ENCODE measurements at places on chromosomes 7 and 10.

DNA sequence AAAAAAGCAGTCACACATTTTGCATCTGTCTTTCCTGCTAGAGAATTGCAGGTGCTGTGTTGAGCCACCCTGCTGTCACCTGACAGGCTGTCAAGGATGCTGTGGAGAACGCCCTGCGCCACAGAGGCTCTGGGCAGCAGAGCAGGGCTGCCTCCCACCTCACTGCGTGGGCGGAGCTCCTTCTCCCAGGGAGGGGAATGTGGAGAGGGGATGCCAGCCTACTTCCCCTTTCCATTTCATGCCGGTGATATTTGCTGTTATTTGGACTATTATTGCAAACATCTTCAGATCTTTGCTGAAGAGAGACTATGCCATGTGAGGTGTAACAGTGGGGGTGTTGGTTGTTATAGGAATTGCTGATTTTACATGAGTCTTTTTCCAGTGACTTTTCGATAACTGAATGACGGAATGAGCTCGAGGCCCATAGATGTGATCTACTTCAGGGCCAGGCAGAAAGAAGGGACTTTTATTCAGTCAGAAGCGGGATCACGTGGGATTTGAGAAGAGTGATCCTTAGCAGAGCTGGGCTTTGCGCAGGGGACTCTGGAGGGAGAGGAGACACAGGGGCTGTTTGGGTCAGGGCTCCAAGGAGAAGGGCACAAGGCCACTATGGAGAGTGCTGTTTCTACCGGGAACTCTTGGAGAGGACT lies 13.6 kb upstream of the PRKAG2 start:
- no peak for DNase-seq

GRCh38 chr10:100669616-100670015 lies 75.8 kb upstream of the PAX2 start:
- no peak for DNase-seq

- DNase-seq: no peak
Observed at GRCh38 chr10:48242171-48242904, 32.2 kb downstream of the FRMPD2 start.

DNA sequence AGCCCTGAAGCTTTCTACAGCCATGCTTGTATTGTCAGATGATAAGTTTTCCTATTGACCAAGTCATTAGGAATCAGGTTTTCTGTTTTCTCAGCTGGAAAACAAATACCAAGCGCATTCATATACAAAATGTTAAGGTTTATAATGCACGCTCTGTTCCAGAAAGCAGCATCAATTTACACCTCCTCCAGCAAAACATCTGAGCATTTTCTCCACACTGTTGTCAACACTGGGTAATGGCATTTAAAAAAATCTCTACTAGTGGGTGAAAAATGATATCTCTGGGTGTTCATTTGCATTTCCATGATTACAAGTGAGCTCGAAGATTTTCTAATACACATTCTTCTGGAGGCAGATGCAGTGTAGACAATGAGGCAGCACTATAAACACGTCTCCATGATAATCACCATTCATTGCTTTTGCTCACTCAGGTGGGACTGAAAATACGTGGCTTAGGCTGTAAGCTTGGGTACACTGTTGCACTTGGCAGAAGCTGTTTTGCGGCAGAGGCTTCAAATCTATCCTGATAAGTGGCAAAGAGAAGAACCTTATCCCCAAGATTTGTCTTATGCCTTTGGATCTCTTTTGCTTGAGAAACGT lies 114.8 kb upstream of the PLPP4 start:
- no peak for DNase-seq

DNA sequence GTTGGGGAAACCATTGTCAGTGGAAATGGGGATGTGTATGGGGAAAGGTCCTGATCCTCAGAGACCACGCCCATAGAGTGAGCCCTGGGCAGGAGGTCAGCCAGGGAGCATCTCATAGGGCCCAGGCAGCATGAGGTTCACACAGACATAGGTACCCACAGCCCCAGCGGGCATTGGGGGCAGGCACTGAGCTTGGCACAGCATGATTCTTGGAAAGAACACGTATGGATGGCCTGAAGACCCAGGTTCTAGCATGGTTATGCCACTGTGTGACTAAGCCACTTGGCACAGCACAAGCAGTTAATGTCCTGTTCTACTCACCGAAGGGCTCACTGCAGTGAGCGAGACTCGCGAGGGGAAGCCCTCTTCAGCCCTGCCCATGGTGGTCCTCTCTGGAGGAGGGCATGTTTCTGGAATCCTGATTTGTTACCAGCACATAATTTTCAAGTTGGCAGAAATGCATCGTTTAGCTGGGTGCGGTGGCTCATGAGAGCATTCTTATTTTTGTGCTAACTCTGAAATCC lies 125.2 kb downstream of the UBE2H start:
- DNase-seq: no peak

- peak; percentile 30 for DNase-seq
Observed at GRCh38 chr7:66013938-66014337, 31.9 kb upstream of the GUSB start.

DNA sequence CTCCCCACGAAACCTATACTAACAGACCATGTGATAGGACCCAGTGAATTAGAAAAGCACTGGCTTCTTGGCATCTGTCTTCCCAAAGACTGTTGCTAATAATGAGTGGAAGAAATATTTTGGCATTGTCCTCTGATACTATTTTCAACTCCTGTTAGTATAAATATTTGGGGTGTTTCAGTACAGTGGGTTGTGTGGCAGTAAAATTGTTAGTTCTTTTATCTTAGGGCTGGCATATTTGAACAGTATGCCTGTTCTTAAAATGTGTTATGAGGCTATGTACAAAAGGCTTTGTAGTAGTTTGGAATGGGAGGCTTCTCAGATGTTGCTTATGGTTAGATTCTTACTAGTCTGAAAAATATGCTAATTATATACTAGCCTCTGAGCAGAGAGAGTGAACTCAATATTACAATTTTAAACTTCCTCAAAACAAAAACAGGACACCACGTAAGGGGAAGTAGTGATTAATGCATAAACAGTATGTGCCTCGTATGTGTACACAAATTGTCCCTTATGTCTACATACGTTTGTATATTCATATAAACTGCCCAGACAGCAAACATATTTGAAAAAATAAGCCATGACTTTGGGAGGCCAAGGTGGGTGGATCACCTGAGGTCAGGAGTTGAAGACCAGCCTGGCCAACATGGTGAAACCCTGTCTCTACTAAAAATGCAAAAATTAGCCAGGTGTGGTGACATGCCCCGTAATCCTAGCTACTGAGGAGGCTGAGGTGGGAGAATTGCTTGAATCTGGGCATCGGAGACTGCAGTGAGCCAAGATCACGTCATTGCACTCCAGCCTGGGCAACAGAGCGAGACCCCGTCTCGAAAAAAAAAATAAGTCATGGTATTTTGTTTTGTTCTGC lies 115.4 kb downstream of the ARID5B start:
- no peak for DNase-seq

DNA sequence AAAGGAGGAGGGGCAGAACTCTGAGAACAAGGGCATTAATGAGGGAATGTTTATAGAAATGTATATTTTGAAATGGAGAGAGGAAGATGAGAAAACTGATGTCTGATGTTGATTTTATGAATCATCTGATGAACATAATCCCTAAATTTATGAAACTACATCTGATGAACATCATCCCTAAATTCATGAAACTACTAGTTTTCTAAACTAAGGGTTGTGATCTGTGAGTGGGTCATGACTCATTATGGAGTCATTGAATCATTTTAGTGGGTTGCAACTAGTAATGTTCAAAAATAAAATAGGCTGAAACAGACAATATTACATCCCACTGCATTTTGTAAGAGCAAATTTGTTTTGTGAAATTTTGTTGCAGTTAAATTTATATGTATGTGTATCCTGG lies 442.6 kb upstream of the TEX47 start:
- DNase-seq: no peak

- peak; percentile 28 for DNase-seq
Observed at GRCh38 chr7:13904007-13904406, 85.5 kb downstream of the ETV1 start.

DNA sequence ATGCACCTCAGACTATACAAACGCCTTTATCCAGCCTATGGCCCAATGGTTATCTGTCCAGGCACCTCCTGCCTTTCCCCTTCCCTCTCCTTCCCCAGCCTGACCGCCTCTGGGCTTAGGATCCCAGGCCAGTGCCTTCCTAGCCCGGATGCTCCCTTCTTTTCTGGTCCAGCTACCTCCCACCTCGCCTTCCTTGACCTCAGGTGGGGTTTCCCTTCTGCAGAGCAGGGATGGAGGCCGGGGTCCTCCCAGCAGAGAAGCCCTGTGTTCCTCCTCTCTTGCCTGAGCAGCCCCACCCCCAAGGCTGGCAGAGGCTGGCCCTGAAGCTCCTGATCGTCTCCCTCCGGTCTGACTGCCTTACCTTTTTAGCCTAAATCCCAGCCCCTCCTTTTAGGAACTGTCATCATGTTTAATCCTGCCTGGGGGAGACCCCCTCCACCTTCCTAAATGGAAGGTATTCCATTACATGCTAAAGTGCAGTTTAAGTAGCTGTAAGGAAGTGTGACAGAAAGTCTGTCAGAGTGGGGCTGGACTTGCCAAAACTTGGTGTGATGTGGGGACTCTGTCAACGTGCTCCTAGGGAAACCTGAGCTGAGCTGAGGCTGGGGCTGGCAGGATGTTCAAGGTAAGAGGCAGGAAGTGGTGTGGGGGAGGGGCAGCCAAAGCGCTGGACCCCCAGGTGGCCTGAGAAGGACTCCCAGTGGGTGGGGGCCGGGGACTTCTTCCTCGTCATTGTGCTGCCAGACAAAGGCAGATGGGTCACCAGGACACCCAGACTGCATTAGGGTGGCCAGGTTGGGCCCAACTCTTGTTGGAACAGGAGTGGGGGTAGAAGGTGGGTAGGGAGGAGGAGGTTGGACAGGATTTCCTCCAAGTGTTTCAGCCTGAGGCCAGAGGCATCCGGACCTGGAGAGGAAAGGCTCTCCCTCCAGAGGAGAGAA lies 39.5 kb downstream of the LBX1 start:
- DNase-seq: no peak

GRCh38 chr7:121957626-121958025 lies 84.7 kb downstream of the PTPRZ1 start:
- no peak for DNase-seq

DNA sequence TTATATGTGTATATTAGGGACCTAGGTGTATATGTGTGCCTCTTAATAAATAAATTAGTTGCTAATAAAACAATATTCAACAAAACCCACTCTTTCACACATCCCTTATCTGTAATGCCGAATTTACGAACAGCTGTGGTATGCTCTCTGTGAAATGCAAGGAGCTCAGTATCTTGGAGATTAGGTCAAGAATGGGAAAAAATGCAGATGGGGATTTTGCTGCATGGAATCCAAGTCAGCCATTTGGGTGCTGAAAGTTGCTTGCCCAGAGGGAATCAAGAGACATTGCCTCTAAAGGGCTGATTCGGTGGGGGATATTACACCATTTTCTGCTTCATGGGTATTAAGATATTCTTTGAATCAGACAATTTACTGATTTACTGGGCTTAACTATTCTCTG lies 93.5 kb downstream of the CREB5 start:
- DNase-seq: no peak

DNA sequence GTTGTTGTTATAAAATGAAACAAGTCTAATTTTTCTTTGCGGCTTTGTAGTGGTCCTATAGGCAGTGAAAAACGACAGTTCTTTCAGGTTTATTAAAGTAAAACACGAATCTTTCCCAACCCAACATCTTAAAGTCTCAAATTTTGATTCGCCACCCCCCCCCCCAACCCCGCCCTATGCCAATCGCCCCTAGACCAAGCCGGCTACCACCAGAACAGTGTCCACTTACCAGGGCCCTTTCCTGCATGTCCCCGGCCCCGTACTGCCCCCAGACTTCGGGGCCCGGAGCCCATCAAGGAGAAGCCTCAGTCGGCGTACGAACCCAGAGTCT lies 335 bp upstream of the CHCHD1 start:
- DNase-seq: no peak

- peak; percentile 60 for DNase-seq
Observed at GRCh38 chr10:15725603-15726002, 5.9 kb upstream of the ITGA8 start.

DNA sequence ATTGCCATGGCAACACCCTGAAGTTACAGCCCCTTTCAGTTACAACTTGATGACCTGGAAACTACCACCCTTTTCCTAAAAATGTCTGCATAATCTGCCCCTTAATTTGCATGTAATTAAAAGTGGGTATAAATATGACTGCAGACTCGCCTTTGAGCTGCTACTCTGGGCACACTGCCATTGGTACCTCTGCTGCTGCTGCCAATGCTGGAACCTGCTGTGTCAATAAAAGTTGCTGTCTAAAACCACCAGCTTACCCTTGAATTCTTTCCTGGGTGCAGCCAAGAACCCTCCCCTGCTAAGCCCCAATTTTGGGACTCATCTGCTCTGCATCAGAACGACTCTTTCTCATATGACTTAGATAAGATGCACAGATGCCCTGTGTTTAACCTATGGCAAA lies 10.2 kb upstream of the FRA10AC1 start:
- no peak for DNase-seq

DNA sequence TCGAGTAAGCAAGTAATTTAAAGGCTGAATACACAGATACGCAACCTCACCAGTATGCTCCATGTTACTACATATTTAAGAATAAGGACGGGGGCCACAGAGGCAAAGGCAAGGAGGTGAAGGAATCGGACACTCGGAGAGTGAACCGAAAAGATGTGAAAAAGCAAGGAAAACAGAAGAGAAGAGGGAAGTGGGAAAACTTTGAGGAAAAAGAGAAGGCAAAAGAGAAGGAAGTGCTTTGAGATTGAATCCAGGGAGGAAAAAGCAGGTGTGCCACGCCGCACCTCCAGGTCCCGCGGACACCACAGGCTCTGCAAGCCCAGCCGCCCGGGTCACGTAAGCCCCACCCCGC lies 367 bp upstream of the AVL9 start:
- DNase-seq: no peak

GRCh38 chr10:970311-971149 lies 17.7 kb upstream of the GTPBP4 start:
- DNase-seq: peak; percentile 18

GRCh38 chr7:100706672-100707311 lies 871 bp downstream of the POP7 start:
- no peak for DNase-seq

DNA sequence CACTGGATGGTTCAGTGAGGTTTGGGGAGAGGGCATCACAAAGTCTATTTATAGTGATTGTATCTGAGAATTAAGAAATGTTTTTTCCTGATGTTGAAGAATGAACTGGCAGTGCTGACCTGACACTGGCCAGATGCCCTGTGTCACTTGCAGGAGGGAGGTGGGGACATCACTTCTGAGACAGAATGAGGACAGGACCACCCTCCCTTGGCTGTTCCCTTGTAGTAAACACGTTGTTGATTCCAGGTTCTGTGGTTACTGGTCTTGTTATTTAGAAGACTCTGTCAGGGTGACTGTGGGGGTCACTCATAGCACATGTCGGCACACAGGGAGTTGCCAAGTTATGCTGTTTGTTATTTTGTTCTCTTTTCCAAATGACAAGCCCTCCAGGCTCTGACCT lies 126.4 kb downstream of the ADCY1 start:
- no peak for DNase-seq

DNA sequence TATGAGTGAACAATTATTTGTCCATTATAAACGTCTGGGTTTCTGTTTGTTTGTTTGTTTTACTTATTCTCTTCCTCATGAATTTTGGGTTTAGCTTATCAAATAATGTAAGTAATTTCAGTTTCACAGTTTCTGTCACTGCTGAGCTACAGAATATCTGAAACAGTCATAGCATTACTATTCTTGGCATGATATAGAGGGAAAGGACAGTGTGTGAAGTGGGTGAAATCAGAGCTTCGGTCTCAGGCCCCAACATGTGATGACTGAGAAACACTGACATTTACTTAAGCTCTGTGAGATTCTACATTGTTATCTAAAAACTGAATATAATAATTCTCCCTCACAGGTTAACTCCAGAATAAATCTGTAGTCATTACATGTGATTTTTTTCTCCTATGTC lies 8.8 kb upstream of the OR6V1 start:
- DNase-seq: peak; percentile 17

Data from EL (cell line).